A673 (cell line): ENCODE measurements at places on chromosomes 13 and 19.

DNA sequence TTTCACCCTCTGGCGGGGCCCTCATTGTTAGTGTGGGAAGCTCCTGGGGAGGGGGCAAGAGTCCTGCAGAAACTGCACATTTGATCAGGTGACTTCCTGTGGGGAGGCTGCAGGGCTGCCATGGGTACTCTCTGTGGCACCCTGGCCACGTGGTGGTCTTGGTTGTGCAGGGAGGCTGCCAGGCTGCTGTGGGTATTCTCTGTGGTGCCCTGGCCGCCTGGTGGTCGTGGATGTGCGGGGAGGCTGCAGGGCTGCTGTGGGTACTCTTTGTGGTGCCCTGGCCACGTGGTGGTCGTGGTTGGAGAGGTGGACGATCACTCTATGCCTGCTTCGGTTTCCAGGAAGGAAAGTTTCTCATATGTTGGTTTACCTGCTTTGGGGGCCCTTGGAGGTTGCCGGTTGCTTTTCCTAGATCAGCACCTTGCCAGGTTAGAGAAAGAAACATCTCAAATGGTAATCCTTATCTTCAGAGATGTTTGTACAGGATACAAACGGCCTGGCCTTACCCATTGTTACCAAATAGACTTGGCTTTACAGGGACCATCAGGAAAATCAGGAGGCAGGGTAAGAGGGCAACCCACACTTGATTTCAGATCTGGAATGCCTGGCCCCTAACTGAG lies 22.9 kb downstream of the TEX29 start:
- DNase-seq, result no peak

- DNase-seq, result no peak
Measured at GRCh38 chr19:22604571-22605274, 29.4 kb upstream of the ZNF492 start.

- DNase-seq, result peak; percentile 18
Measured at GRCh38 chr13:86741762-86742285, 929.3 kb upstream of the SLITRK5 start.

GRCh38 chr19:52536448-52536800 lies 9.0 kb downstream of the ZNF808 start:
- peak; percentile 14 for DNase-seq

- DNase-seq, result no peak
Measured at GRCh38 chr13:40370661-40371060, 295.8 kb downstream of the FOXO1 start.

GRCh38 chr19:40416918-40417642 lies 3.9 kb upstream of the PRX start:
- DNase-seq, result no peak

DNA sequence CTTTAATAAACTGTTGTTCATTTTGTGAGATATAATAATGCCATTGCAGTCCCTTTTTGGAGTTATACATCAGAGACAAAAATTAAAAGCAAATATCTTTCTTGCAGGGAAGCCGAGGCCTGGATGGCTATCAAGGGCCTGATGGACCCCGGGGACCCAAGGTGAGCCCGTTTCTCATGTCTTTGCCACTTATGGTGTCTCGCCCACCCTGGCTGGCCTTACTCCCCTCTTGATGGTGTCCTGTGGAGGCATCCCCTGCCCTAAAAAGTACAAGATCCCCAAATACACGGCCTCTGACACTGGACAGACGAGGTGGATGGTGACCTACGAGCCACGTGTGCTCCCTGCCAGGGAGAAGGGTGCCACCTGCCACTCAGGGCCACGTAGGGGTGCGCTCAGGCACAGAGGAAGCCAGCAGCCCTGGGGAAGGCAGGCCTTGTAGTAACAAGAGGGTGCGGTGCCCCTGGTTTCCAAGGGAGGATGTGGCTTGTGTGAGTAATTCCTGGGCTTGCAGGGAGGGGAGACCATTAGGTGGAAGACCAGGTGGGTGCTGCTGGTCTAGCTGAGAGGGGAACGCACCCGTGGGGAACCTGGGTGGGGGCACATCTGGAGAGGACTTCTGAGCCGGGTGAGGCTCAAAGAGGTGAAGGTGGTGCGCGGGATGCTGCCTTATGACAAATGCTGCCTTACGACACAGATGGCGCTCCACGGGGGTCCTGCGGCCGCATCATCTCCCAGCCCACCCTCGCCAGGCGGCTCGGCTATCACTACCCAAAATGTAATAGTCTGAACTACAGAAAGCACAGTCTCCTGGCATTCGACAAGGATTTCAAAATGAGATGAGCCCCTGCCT lies 115.6 kb downstream of the RAB20 start:
- DNase-seq, result no peak

- peak; percentile 68 for DNase-seq
Measured at GRCh38 chr13:33057019-33057780, 41.0 kb downstream of the KL start.

- DNase-seq, result no peak
Measured at GRCh38 chr19:7701049-7701653, 780 bp downstream of the FCER2 start.

- no peak for DNase-seq
Measured at GRCh38 chr13:89150362-89150761, 1479.2 kb downstream of the SLITRK5 start.

- peak; percentile 83 for DNase-seq
Measured at GRCh38 chr13:99987154-99988019, 5.8 kb downstream of the ZIC2 start.

GRCh38 chr13:108629181-108629752 lies at the start of gene MYO16:
MYO16 (plus strand) TSS chr13:108629611; CDS start chr13:108629845, 234 bp downstream.
- no peak for DNase-seq

DNA sequence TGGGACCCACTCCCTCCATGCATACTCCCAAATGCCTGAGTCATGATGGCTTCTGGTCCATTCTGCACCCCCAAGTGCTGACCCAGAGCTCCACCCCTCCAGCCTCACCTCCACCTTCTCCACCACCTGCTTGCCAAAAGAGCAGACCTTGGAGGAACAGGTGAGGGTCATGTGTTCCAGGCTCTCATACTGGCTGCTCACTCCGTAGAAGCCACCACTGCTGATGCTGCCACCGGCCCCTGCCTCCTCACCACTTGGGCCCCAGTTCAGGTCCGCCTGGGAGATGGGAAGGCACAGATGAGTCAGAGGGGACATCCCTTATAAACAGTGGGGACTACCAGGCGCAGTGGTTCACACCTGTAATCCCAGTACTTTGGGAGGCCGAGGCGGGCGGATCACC lies 7.9 kb downstream of the CD37 start:
- no peak for DNase-seq

DNA sequence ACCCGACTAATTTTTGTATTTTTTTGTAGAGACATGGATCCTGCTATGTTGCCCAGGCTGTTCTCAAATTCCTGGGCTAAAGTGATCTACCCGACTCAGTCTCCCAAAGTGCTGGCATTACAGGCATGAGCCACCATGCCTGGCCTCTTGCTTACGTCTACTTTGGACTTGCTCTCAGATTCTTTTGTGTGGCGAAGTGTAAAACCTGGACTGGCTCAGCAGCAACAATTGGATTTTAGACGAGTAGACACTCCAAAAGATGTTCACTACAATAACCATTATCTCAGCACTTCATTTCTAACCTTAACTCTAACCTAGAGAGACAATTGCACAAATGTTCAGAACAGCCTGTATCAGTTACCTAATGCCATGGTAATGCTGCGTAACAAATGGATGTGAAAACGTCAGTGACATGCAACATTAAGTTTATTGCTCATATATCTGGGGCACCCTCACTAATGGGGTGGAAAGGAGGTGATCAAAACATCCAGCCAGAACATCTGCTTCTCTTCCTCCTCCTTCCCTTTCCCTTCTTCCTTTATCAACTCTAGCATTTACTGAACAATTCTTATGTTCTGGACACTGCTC lies 124.9 kb upstream of the MRI1 start:
- DNase-seq, result no peak

DNA sequence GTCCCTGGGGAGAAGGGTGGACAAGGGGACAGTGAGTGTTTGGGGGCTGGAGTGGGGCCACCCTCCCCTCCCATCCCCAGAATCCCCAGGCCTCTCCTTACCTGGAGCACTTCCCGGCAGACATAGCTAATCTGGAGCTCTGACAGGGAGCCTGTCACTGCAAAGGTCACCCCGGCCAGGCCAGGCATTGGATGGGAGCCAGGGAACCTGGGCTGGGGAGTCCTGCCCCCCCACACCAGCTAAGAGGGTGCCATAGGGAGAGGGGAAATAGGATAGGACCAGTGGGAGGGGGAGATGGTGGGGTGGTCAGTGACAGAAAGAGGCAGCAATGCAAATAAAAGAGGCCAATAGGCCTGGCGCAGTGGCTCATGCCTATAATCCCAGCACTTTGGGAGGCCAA lies 3.5 kb downstream of the MAP4K1 start:
- no peak for DNase-seq

DNA sequence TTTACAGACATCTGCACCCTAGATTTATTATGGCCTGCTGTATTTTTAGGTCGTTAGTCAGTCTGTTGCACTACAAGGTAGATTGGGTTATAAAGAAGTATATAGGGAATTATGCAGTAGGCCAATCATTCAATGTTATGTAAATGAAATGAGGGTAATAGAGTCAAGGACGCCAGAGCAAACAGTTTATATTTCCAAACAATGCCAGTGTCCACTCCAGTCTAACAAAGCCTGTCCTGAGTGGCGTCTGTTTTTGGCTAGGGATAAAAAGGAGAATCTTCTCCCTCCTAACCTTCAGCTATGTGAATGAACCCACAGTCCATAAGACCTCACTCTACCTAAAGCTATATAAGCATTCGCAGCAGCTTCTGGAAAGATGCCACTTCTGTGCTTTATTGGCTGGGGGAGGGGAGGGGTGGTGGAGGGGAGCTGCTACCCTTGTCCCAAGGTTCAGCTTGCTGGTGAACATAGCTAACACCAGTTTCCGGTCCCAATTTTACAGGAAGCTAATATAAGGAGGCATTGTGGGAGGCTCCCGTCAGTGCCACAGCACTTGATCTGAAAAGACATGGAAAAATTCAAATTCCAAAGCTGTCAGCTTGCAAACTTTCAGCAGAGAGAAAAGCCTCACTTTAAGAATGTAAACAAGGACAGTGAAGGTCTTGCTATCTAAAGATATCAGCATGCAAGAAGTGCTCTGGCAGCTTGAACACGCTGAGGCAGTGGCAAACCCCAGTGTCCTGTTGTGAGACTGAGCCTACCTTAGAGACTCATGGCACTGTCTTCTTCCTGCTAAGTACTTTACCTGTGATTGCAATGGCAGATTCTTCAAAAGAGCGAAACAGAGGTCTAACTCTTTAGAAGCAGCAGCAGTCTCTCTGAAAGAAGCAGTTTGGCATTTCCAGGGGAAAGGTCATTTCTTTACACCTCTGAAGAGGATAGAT lies 369.9 kb downstream of the PCDH9 start:
- DNase-seq, result no peak

DNA sequence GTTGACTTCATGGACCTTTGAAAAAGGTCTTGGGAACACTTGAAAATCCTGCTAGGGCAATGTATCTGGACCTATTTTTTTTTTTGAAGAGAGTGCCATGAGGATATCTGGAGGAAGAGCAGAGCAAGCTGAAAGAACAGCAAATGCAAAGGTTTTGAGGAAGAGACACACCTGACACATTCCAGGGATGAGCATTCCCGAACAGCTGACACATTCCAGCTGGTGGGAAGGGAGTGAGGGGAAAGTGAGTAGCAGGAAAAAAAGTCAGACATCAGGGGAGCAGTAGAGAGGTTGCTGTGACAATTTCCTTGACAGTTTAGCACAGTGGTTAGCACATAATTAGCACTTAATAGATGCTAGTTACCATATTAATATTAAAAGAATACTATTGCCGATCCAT lies 14.7 kb downstream of the DGKH start:
- no peak for DNase-seq

GRCh38 chr19:3980353-3981251 lies 4.7 kb downstream of the EEF2 start:
- no peak for DNase-seq

DNA sequence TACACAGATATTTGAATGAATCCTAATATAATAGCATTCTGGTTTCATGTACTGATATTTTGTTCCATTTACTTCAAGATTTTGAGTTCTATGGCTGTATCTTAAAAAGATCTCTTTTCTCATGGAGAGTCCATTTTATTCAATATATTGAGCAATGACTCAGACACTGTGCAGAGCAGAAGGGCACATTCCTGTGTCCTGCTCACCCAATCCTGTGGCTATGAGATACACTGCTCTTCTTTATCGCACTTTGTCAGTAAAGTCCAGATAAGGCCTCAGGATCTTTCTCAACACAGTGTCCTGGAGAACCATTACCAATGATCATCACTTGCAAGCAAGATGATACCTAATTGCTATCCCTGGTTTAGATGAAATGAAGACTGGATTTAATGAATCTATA lies 155.0 kb downstream of the CYSLTR2 start:
- no peak for DNase-seq

- peak; percentile 70 for DNase-seq
Measured at GRCh38 chr19:29247872-29248271, 34.9 kb upstream of the UQCRFS1 start.

GRCh38 chr13:22662771-22663170 lies 518.0 kb upstream of the SGCG start:
- no peak for DNase-seq

DNA sequence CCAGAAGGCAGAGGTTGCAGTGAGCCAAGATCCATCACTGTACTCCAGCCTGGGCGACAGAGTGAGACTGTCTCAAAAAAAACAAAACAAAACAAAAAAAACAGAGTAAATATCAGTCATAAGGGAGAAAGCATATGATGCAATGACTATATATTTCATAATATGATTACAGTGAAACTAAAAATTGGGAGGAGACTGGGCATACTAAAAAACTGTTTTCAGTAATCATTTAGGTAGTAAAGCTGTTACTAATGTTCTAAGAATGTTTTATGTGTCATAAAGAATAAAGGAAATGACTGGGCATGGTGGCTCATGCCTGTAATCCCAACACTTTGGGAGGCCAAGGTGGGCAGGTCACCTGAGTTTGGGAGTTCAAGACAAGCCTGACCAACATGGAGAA lies 15.9 kb downstream of the ZNF573 start:
- DNase-seq, result no peak

DNA sequence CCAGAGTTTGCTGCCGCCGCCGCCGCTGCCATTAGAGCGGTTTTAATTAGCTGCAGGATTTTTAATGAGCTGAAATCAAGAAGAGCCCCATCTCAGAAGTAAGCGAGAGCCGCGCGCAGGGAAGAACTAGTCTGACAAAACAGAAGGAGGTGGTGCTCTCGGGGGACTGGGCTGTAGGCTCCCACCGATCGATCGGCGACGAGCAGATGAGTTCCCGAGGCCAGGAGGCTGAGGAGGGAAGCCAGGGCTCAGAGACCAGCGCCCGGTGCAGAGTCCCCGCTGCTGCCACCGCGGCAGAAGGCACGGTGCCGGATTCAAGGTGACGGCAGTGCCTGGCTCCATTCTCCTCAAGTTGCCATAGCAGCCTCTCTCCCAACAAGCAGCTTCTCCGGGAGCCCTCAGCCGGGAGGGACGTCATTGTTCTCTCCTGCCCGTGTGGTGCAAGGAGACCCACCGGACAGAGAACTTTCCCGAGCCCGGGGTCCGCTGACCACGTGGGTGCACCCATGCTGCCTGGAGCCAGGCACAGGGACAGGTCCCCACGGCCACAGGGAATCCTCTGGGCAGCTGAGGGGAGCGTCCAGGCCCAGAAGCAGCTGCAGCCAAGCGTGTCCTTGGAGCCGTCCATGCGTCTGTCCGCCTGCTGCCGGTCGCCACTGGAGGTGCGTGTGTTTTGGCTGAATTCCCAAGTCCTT lies 62.9 kb downstream of the CHST8 start:
- no peak for DNase-seq

- DNase-seq, result no peak
Measured at GRCh38 chr13:105084931-105085330, 1450.5 kb downstream of the EFNB2 start.
